Thoracic aorta (tissue), 2 donors: ENCODE measurements at places on chromosomes 11 and 22. TPM values are rescaled to one million over a fixed set of nuclear protein-coding genes. Genes with fewer than 3 reads are reported as not detected.

DNA sequence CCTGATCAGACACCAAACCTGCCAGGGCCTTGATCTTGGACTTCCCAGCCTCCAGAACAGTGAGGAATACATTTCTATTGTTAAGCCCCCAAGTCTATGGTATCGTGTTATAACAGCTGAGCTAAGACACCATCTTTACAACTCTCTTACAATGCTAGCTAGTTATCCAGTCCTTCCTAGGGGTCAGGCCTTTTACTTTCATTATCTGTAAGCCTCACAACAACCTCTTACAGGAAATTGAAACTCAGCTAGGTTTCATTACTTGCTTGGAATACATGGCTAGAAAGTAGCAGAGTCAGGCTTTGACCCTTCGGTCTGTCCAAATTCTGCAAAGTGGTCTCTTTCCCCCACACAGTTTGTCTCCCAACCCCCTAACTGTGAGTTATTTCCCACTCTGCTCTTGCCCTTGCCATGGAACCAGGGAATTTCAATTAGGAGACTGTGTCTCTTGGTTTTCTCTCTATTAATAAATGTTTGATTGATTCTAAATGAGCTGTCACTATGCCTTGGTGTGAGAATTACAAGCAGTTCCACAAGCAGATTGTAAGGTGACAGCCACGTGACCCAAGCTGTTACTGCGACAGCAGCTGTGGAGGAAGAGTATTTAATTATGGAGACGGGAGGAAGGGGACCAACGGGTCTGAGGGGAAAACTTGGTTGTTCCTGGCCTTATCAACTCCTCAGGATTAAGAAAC is 38.4 kb upstream of the CLMP start:
- no peak for DNase-seq

GRCh38 chr11:13249992-13250391 is 27.6 kb upstream of the BMAL1 start:
- no peak for DNase-seq

DNA sequence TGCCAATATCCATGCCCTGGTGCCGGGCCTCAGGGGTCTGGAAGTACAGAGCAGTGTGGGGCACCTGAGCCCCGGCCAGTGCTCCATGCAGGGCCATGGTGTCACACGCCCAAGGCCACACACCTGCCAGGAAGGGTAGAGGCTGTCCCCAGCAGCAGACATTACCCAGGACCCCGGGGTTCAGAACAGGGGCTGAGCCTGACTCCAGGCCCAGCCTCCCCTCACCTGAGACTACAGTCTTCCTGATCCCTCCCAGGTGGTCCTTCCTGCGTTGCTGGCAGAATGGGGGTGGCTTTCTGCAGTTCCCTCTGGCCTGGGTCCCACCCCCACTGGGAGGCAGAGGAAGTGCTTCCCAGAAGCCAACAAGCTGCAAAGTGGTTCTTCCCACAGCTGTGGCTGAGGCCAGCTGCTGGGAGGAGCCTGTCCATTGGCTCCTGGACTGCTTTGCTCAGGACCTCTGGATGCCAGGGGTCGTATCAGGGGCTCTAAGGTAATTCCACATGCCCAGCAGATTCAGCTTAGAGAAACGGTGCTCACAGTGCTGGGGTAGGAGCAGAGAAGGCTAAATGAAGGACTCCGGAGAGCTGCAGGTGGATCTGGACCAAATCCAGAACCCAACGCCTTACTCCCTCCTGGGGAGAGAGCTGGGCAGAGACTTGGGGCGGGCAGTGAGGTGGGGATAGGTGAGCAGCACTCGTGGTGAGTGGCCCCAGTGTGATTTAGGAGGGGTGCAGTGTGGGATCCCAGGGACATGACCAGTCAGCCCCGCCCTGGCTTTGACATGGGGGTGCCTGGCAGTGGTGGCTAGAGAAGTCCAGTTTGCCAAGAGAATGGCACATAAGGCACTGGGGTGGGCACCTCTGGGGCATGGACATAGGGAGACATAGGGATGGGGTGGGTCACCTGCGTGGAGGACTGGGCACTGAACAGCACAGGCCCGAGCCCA is 12.6 kb downstream of the TCIRG1 start:
- DNase-seq: no peak

GRCh38 chr11:19018901-19019300 is 41.6 kb downstream of the MRGPRX2 start:
- no peak for DNase-seq

DNA sequence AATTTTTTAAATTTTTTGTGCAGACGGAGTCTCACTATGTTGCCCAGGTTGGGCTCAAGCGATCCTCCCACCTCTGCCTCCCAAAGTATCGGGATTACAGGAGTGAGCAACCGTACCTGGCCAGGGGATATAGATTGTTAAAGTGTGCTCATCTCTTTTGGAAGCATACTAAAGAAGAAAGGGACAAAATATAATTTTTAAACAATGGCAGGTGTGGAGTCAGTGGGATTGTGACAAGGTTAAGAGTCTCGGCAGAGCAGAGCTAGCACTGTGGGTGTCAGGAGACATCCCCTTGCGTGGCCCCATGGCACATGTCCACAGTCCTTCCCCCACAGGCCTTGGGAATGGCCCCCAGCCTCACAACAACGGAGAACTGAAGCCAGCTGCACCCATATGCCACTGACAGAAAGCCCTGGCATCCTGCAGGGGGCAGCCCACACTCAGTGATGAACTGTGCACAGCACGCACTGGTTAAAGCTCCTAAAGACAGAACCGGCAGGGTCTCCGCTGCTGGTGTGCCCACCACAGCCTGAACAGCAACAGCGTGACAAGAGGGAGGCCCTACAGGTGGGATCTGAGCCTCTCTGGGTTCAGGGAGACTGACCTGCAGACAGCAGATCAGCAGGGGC is 29.9 kb downstream of the SERPIND1 start:
- no peak for DNase-seq

DNA sequence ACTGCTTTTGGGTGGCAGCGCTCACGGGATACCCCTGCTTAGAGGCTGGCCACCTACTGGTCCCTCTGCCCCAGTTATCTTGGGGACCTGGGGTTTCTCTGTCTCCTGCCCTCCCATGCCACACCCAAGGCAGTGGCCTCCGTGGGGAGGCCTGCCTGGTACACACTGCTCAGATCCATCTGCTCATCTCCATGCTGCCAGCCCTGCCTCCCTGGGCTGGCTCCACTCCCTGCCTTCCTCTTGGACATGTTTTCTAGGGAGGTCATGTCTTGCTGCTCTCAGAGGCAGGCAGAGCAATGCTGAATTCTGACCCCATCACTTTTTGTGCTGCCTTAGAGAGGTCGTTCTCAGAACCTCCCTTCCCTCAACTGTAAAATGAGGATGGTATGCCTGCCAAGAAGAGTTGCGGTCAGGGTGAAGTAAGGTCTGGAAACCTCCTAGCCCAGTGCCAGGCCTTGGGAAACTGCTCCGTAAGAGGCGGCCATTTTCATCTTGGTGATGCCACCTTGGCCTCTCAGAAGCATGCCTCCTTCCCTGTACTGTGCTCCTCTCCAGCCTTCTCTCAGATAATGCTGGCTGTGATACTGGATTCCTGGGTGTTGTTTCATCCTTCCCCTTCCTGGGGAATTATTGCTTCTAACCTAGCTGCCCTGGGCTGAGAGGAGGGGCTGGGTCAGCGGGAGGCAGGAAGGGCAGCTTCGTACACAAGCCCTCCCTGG is 186.4 kb upstream of the ZBED5 start:
- DNase-seq: no peak

GRCh38 chr11:94049351-94049750 is 28.2 kb downstream of the HEPHL1 start:
- DNase-seq: no peak

GRCh38 chr11:64294774-64295173 is 3.7 kb downstream of the KCNK4 start:
- no peak for DNase-seq

MUC2 gene
- total RNA-seq: not detected

HTATIP2 gene
- total RNA-seq: 29.0 TPM

GALR3 gene
- total RNA-seq: not detected

GRCh38 chr11:76209973-76210930 is 4.0 kb upstream of the WNT11 start:
- DNase-seq: no peak

GRCh38 chr11:85809863-85810262 is 1.1 kb downstream of the SYTL2 start:
- no peak for DNase-seq

GRIA4 gene
- total RNA-seq: 1.2 TPM

ALDH3B1 gene
- total RNA-seq: 24.2 TPM

OR8D4 gene
- not detected for total RNA-seq

- no peak for DNase-seq
These were observed 138.8 kb upstream of the UBASH3B start for GRCh38 chr11:122516686-122517085.

OR6A2 gene
- not detected for total RNA-seq

GLYATL2 gene
- total RNA-seq: not detected

IRAG1 gene
- 281 TPM for total RNA-seq

MN1 gene
- 30.1 TPM for total RNA-seq
